ENCODE measurements at places on chromosomes 2 and 18.

DNA sequence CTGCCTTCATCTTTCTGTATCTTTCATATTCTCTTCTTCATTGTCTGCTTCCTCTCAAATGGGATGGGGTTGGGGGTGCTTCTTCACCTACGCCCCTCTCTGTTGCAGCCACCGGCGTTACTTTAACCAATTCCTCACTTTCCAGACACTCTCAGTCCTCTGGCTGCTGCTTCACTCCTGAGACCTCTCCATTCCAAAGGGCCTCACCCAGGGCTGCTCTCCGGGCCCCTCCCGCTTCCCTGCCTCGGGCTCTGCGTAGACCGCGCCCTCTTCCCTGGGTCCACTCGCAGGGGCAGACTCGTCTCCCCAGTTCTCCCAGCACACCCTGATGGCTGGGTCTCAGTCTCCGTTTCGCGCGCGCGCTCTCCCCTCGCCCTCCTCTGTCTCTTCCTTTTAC, 926 bp downstream of the SERPINB8 start:
- no peak for DNase-seq

GRCh38 chr18:2794159-2794558, 52.6 kb upstream of the EMILIN2 start:
- no peak for DNase-seq

DNA sequence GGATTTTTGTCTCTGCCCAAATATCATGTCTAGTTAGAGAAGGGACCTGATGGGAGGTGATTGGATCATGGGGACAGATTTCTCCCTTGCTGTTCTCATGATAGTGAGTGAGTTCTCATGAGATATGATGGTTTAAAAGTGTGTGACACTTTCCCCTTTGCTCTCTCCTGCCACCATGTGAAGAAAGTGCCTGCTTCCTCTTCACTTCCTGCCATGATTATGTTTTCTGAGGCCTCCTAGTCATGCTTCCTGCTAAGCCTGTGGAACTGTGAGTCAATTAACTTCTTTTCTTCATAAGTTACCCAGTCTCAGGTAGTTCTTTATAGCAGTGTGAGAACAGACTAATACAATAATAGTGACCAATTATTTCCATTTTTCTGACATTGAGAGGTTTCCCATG, 167.3 kb upstream of the CYRIA start:
- DNase-seq: no peak

- no peak for DNase-seq
Observed at GRCh38 chr18:70288171-70288850, 534 bp upstream of the SOCS6 start.

- DNase-seq: no peak
Observed at GRCh38 chr2:172084395-172084644, 987 bp upstream of the DLX1 start.

GRCh38 chr2:119249855-119250717, 26.5 kb downstream of the STEAP3 start:
- no peak for DNase-seq

All from activated T-cell treated with anti-CD3 and anti-CD28 coated beads for 1 hour (primary cell).